ENCODE measurements at places on chromosomes 1 and 21. TPM values are rescaled to one million over a fixed set of nuclear protein-coding genes. Genes with fewer than 3 reads are reported as not detected.

GRCh38 chr21:33418691-33419090, 15.5 kb downstream of the IFNGR2 start:
- H3K27me3 ChIP-seq: no peaks in the 10 kb centered on the region
- peaks cover 25% of the 10 kb centered on the region for H3K4me1 ChIP-seq
- peak overlapping the region; percentile 55 for H3K27ac ChIP-seq

DNA sequence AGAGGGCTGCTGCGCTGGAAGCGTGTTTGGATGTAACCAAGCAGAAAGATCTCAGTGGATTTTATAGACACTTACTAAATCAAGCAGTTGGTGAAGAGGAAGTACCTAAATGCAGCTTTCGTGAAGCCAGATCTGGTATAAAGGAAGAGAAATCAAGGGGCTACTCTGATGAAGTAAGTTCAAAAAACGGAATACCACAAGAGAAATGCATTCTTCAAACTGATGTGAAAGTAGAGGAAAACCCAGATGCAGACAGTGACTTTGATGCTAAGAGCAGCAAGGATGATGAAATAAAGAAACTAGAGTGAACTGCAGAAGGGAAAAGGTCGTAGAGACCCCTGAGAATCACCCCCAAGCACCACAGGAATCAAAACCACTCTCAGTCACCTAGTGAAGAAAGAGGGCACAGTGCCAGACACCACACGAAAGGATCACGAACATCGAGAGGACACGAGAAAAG, 40.8 kb upstream of the NEXN start:
- H3K36me3 ChIP-seq: no peaks in the 10 kb centered on the region
- H3K27me3 ChIP-seq: no peaks in the 10 kb centered on the region
- no peaks in the 10 kb centered on the region for H3K4me1 ChIP-seq

Gene SLC45A3
- 2.7 TPM for total RNA-seq

DNA sequence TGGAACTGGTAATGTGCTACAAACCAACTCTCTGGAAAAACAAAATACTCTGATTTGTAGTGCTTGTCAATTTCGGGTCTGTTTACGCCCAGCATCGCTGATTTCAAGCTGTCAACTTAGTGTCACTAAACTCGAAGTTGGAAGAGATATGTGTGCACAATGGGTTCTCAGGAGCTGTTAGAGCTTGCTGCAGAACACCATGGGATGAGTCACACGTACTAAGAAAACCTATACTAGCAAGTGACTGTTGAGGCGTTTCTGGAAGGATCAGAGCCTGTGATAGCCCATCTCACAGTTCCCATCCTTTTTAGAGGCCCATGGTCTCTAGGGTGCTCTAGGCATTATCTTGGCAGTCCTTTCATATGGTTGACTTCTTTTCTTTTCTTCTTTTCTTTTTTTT, 14.3 kb downstream of the GMEB1 start:
- no peaks in the 10 kb centered on the region for H3K4me1 ChIP-seq
- peaks cover 18% of the 10 kb centered on the region for H3K36me3 ChIP-seq
- H3K27me3 ChIP-seq: no peaks in the 10 kb centered on the region

DNA sequence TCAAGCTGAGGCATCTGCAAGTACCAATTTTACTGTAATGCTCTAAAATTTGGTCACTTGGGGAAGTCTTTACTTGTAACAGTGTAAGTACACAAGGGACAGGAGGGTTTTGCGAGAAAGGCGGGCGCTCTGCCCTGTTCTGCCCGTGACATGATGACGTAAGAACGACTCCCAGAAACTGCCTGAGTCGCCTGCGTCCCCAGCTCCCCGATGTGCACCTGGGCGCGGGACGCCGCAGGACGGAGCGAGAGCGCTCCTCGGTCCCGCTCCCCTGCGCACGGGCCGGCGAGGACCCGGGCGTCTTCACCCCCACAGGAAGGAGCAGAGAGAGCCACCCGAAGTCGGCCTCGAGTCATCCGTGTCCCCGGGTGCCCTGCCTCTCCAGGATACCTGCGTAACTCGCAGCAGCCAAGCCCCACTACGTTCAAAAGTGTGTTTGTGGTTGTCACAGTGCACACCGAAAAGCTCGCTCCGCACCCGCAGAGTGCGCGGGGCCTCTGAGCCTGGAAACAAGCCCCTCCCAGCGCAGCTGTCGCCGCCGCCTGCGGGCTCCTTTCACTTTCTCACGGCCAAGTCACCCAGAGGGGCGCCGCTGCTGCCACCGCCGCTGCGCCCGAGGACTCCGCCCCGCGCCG, 3.3 kb upstream of the ZBTB18 start:
- peak overlapping the region; percentile 100 for H3K27ac ChIP-seq
- H3K4me1 ChIP-seq: no peaks in the 10 kb centered on the region
- H3K4me3 ChIP-seq: peak overlapping the region; percentile 93
- no peaks in the 10 kb centered on the region for H3K36me3 ChIP-seq
- no peaks in the 10 kb centered on the region for H3K27me3 ChIP-seq

Gene BRDT
- not detected for total RNA-seq

- H3K36me3 ChIP-seq: no peaks in the 10 kb centered on the region
- no peak overlapping the region for H3K4me3 ChIP-seq
- no peaks in the 10 kb centered on the region for H3K27me3 ChIP-seq
- no peaks in the 10 kb centered on the region for H3K4me1 ChIP-seq
- H3K27ac ChIP-seq: no peak overlapping the region
Observed at GRCh38 chr21:14078746-14079375, 131.9 kb downstream of the LIPI start.

Gene MRPS6
- total RNA-seq: 30.4 TPM

Gene TAS1R1
- not detected for total RNA-seq

DNA sequence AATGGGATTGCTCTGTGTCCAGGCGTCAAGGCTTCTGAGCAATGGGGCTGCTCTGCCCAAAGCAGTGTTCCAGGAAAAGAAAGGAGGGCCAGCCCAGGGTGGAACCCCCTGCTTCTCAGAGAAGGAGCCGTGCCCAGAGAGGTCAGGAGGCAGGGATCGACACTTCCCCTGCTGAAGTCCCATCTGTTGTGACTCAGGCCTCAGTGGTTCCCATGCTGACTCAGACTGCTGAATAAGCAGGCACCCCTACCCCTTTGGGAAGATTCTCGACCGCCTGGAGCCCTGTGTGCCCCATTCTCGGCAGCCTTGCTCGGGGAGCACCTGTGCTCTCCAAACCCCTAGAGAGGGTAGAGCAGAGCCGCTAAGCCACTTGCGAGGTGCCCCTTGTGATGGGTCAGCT, 23.9 kb downstream of the PKP1 start:
- DNase-seq: no peak
- H3K27me3 ChIP-seq: no peaks in the 10 kb centered on the region
- H3K4me3 ChIP-seq: no peak overlapping the region
- H3K27ac ChIP-seq: no peak overlapping the region
- H3K36me3 ChIP-seq: no peaks in the 10 kb centered on the region

Gene KIF17
- total RNA-seq: 6.0 TPM

Gene YBX1
- 801 TPM for total RNA-seq

Gene FAAH
- 10.5 TPM for total RNA-seq

- H3K36me3 ChIP-seq: peaks cover 89% of the 10 kb centered on the region
- DNase-seq: no peak
- no peaks in the 10 kb centered on the region for H3K27me3 ChIP-seq
- peaks cover 2% of the 10 kb centered on the region for H3K4me1 ChIP-seq
Observed at GRCh38 chr1:35442734-35443133, 114.5 kb downstream of the KIAA0319L start.

DNA sequence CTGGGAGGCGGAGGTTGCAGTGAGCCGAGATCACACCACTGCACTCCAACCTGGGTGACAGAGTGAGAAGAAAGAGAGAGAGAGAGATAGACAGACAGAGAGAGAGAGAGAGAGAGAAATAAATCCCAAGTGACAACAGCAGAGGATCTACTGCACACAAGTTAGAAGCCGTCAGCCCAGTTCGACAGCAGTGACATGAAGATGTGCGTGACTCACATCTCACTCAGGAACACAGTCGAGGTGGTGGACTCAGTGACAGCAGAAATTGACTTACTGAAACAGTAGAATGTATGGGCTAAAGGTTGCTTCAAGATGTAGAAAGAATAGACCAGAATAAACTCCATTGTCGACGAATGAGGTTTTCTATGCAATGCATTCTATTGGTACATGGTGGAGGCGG, 77.0 kb upstream of the KRTAP19-8 start:
- H3K27me3 ChIP-seq: no peaks in the 10 kb centered on the region
- no peaks in the 10 kb centered on the region for H3K36me3 ChIP-seq
- H3K4me1 ChIP-seq: no peaks in the 10 kb centered on the region
- no peak overlapping the region for H3K4me3 ChIP-seq
- H3K27ac ChIP-seq: no peak overlapping the region

DNA sequence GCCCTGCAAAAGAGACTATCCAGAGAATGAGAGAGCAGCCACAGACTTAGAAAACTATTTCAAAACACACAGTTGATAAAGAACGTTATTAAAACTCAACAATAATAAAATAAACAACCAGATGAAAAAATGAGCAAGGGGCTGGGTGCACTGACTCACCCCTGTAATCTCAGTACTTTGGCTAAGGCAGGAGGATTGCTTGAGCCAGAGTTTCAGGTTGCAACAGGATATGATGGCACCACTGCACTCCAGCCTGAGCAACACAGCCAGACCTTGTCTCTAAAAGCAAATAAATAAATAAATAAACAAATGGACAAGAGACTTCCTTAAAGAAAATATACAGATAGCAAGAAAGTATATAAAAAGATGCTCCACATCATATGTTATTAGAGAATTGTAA, 144.6 kb downstream of the LRRIQ3 start:
- no peaks in the 10 kb centered on the region for H3K36me3 ChIP-seq
- no peak overlapping the region for H3K4me3 ChIP-seq
- H3K27ac ChIP-seq: no peak overlapping the region
- H3K27me3 ChIP-seq: no peaks in the 10 kb centered on the region

DNA sequence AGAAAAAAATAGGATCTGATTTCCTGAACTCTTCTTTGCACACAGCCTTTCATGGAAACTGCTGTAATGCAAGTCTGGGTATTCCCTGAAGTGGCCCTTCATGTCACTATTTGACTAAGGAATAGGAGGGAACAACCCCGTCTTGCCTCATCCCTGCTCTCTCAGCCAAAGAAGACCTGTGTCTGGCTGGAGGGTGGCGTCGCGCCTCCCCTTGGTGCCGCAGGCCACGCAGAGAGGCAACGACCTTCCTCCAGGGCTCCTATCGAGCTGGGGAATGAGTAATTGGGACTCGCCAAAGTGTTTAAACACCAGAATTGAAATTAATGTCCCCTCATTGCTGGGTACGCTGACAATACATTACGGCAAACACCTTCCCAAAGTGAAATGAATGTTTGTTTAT, 129.8 kb downstream of the PBX1 start:
- no peak overlapping the region for H3K27ac ChIP-seq
- DNase-seq: no peak
- no peak overlapping the region for H3K4me3 ChIP-seq
- no peaks in the 10 kb centered on the region for H3K4me1 ChIP-seq
- no peaks in the 10 kb centered on the region for H3K27me3 ChIP-seq

DNA sequence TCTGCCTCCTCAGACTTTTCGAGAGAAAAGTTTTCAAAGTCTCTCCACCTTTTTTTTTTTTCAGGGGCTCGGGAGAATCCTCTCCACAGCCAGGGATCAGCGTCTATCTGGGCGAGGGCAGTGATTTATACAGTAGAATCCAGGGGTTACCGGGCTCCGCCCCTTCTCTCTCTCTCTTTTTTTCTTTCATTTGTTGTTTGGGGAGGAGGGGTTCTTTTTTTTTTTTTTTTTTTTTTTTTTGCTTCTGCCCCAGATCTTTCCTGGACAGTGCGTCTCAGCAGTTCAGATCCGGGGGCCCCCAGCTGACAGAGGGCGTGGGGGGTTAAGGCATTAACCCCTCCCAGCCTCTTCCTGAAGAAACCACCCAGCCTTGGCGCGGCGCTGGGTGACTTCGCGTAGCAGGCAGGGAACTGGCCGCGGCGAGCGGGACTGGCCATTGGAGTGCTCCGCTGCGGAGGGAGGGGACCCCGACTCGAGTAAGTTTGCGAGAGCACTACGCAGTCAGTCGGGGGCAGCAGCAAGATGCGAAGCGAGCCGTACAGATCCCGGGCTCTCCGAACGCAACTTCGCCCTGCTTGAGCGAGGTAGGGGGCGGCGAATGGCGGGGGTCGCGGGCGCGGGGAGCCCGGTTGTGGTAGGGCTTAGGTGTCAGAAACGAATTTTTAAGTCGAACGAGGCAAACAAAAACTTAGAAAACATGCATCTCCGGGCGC, at the start of gene S1PR1:
S1PR1 (plus strand) TSS at position 504 of the 713 bp plus-strand sequence. CDS start 1,966 bp downstream, outside the sequence.
- H3K27me3 ChIP-seq: no peaks in the 10 kb centered on the region
- H3K4me3 ChIP-seq: peak within 1 kb of the TSS; percentile 75
- peak within 1 kb of the TSS; percentile 88 for H3K27ac ChIP-seq
- H3K4me1 ChIP-seq: no peaks in the 10 kb centered on the region
- DNase-seq: peak; percentile 81

DNA sequence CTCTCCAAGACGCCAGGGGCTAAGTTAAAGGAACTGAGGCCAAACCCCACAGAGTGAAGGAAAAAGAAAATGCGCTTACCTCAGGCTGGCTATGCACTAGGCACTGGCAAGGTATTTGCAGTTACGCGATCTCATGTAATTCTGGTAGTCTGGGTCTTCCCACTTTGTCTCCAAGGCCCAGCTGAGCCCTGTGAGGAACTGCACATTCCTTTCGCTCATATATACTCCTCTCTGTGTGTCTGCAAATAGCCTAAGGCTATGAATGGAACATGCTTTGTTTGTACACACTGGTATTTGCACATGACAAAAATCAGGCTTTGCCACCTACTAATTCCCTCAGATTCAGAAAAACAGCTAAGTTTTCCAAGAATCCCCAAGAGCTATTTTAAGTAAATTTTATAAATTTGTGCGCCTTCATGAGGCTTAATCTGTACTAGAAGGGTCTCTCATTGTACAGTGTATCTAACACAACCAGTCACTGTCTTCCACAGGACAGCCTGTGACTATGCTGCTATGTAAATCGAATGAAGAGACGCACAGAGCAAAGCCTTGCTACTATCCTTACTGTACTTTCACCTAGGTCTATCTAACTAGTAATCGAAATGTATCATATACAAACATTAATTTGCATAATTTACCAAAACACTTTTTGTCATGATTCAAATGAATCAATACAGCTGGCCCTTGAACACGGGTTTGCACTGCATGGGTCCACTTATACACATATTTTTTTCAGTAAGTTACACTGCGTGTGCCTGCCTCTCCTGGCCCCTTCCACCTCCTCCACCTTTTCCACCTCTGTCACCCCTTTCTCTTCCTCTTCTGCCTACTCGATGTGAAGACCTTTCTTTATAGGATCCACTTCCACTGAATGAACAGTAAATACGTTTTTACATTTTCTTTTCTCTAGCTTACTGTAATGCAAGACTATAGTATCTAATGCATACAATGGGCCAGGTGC, 87.0 kb downstream of the SIPA1L2 start:
- H3K27me3 ChIP-seq: no peaks in the 10 kb centered on the region
- no peak overlapping the region for H3K27ac ChIP-seq
- H3K4me3 ChIP-seq: no peak overlapping the region
- H3K36me3 ChIP-seq: no peaks in the 10 kb centered on the region
- peaks cover 13% of the 10 kb centered on the region for H3K4me1 ChIP-seq

GRCh38 chr1:35454176-35454575, 103.0 kb downstream of the KIAA0319L start:
- H3K27me3 ChIP-seq: no peaks in the 10 kb centered on the region
- DNase-seq: no peak
- peaks cover 31% of the 10 kb centered on the region for H3K36me3 ChIP-seq

Gene SLAMF7
- total RNA-seq: 0.98 TPM

DNA sequence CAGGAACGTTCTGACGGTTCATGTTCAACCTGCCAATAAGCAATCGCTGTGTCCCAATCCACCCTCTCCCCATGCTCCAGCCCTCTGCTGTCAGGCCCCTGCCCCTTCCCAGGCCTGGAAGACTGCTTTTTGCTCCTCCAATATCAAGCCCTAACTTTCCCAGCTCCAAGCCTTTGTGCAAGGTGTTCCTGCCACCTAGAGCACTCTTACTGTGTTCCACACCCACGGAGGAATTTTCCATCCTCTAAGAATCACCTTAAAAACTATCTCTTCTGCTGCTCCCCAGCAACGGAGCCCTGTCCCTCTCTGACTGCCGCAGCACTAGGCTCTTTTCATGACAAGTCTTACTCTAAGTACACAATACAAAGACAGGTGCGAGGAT, 657.9 kb downstream of the AJAP1 start:
- no peak overlapping the region for H3K27ac ChIP-seq
- no peaks in the 10 kb centered on the region for H3K36me3 ChIP-seq
- H3K4me3 ChIP-seq: no peak overlapping the region
- DNase-seq: no peak

Data from right atrium auricular region (tissue), 2 donors.